ENCODE measurements at places on chromosomes 11 and 22.

GRCh38 chr11:110362971-110363509 is 66.6 kb upstream of the RDX start:
- peak; percentile 82 for DNase-seq

GRCh38 chr11:119172513-119172912 is 4.0 kb downstream of the NLRX1 start:
- no peak for DNase-seq

DNA sequence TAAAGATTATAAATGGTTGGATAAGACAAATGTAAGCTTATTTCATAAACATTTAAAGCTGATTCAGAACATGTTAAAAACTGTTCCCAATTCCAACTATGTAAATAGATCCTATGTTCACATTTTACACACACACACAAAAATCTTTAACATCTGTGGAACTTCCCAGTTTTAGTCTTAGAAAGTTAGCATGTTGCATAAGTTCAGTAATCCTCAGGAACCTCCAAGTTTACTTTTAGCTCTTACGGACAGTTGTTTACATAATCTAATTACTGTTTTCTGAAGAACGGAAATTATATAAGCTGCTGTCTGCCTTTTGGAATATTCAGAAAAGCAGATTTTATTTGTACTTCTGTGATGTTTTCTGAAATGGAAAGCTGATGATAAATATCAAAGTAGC is 53.3 kb downstream of the PANX1 start:
- DNase-seq = no peak

DNA sequence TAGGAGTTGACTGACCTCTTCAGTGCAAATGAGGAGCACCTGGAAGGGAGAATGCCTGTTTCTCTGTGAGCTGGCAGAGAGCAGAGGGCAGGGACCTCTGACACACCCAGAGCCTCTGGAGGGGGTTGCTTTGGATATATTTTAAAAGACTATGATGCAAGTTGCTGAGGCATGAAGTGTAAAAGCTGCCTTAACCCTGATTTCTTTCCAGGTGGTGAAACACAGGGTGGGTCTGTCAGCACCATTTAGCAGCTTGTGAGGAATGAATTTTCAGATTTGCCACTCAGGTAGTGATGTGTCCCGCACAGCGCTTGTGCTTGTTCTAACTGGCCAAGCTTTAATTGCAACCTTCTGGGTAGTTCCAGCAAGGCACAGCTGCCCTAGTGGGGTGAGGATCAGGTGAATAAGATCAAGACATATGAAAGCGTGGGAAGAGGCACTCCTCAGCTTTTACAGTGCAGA is 90.2 kb downstream of the SWAP70 start:
- DNase-seq = no peak

GRCh38 chr11:18785411-18785810 is 6.2 kb downstream of the PTPN5 start:
- no peak for DNase-seq

GRCh38 chr22:40609216-40609615 is 27.3 kb downstream of the MRTFA start:
- DNase-seq = no peak

DNA sequence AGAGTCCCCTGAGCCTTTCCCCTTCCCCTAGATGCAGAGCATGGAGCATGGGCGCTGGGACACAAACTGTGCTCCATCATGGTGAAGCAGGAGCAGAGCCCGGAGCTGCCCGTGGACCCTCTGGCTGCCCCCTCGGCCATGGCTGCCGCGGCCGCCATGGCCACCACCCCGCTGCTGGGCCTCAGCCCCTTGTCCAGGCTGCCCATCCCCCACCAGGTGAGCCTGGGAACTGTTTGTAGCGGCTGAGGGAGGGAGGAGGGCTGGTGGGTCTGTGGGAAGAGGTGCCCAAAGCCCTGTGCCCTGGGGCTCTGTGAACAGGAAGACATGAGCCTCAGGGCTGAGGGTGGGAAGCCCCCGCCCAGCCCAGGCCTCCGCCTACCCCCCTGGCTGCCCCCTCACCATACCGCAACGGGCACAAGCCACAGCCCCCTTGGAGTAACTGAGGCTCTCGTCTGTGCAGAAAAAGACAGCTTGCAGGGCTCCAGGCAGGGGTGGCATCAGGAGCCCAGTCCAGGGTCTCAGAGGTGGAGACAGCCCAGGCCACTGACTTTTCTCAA is 30.4 kb downstream of the CREB3L1 start:
- no peak for DNase-seq

DNA sequence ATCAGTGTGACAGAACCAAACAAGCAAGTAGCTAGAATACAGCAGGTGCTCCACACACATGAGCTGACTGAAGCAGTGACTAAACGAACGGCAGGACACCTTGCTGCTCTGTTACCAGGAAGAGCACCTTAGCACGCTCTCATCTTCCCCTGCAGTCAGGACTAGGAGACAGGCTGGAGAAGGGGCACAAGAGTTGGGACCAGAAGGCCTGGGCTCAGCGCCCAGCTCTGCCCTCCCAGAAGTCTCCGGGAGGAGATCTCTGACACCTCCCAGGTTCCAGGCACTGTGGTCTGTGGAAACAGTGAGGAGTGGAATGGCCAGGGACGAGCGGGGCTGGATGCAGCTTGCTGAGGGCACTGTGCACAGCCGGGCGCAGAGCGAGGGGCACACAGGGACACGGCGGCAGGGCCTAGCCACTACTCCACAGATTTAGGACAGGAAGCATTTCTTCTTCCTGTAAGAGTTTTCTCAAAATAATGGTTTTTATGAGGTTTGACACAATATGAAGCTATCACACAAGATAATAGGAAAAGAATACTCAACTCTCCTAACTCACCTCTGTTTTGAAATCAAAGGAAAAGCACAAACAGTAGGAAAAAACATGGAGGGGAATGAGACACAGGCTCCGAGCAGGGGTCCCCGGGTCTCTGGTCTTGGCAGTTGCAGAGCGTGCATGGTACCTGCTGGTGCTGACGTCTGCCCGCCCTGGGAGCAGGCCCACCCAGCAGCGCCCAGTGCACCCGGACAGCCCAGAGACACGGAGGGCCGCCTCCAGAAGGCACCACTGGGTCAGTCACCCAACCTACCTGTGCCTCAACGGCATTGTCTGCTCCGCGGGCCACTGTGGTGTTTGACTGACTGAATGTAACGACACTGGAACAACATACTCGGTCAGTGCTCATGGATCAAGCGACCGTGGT is 67.6 kb downstream of the NCAPD3 start:
- no peak for DNase-seq

DNA sequence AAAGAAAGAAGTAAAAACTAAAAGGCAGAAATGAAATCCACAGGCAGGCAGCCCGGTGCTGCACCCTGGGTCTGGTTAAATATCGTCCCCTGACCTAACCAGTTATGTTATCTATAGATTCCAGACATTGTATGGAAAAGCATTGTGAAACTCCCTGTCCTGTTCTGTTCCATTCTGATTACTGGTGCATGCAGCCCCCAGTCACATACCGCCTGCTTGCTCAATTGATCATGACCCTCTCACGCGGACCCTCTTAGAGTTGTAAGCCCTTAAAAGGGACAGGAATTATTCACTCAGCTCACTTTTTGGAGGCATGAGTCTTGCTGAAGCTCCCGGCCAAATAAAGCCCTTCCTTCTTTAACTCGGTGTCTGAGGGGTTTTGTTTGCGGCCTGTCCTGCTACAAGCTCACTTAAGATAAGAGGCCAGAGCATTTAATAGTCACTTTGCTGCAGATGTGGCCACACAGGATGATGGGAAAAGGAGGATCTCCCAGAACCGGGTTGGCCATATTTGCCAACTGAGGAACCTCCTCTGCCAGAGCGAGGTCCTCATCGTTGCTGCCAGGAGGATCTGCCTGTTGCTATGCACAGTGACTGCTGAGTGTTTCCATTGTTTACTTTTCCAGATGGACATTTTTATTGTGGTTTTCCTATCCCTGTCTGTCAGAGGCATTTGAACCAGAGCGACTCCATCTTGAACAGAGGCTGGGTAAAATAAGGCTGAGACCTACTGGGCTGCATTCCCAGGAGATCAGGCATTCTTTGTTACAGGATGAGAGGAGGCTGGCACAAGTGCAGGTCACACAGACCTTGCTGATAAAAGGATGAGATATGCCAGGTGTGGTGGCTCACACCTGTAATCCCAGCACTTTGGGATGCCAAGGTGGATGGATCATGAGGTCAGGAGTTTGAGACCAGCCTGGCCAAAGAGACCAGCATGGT is 10.2 kb downstream of the C11orf96 start:
- DNase-seq = no peak

DNA sequence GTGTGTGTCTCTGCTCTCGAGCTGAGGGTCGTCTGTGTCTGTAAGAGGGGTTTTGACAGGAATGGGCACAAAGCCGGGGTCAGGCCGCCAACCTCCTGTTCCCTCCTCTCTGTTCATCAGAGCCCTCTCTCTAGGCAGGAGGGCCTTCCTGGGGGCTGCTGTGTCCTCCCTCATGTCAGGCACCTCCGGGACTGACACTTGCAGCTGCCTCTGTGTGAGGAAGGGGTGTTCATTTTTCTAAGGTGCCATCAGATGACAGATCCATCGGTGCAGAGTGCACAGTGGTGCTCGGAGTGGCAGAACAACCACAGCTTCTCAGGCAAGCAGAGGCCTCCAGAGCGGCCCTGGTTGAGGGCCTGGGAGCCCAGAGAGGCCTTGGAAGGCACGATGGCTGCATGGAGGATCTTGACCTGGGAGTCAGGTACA is 265.4 kb upstream of the B3GAT1 start:
- no peak for DNase-seq
